ENCODE measurements at places on chromosomes 3 and 15. TPM values are rescaled to one million over a fixed set of nuclear protein-coding genes. Genes with fewer than 3 reads are reported as not detected.

The C3orf70 gene
- 1.3 TPM for total RNA-seq

The GOLGA8H gene
- not detected for total RNA-seq

The SEMA3G gene
- 0.29 TPM for total RNA-seq

- DNase-seq: no peak
These were observed 787 bp downstream of the TRPM1 start for GRCh38 chr15:31100738-31101137.

DNA sequence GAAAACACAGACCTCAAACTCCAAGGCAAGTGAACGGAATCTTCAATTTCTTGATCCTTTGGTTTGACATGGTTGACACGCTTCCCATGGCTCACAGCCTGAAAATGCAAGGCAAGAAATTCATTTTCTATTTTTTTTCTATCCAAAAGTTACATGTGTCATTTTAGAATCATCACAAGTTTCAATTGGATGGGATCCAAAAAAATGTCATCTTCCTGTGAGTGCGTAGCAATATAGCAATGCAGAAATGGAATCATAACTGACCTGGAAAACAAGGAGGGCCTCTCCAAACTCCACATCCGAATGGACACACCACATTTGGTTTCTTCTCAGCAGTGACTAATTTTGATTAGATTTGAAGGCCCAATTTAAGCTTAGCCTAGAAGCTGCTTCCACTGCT lies 175.8 kb upstream of the ATP11B start:
- no peak for DNase-seq

The UQCRC1 gene
- 176 TPM for total RNA-seq

GRCh38 chr3:120033596-120033995 lies 60.7 kb downstream of the GSK3B start:
- no peak for DNase-seq

GRCh38 chr3:30314757-30315325 lies 291.6 kb upstream of the TGFBR2 start:
- DNase-seq: no peak

- DNase-seq: no peak
These were observed 121.6 kb downstream of the RBPMS2 start for GRCh38 chr15:64653757-64654156.

GRCh38 chr3:126621171-126621570 lies 33.8 kb downstream of the TXNRD3 start:
- DNase-seq: peak; percentile 38

The TGM4 gene
- 1.2 TPM for total RNA-seq

The FOXL2 gene
- total RNA-seq: 0.06 TPM
